Activated T-helper 1 cell treated with Interleukin-2 at 50 U/mL for 16 hours (primary cell): ENCODE measurements at places on chromosomes 6 and 20.

- DNase-seq: peak; percentile 31
These were observed 160.1 kb downstream of the ZMYND8 start for GRCh38 chr20:47196091-47197081.

DNA sequence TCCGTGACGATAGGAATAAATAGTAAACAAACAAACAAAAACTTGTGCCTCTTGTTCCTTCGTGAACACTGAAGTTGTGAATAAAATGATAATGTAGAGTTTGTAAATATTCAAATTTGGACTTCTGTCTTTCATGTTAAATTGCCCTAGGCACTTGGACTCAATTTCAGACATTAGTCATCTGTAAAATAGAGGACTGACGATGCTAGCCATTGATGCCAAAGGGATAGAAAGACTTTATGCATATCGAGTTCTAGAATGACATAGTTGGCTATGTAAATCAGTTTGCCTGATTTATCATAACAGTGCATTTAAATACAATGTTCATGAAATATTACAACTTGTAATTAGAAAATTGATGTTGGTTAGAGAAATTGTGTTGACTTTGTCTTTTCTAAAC lies 45.9 kb upstream of the FLRT3 start:
- DNase-seq: no peak

- no peak for DNase-seq
These were observed 161.0 kb downstream of the ASCC3 start for GRCh38 chr6:100719883-100720682.

GRCh38 chr6:167826896-167827582 lies at the start of gene AFDN:
AFDN (plus strand) TSS chr6:167826911; CDS start chr6:167827133, 222 bp downstream.
- no peak for DNase-seq

DNA sequence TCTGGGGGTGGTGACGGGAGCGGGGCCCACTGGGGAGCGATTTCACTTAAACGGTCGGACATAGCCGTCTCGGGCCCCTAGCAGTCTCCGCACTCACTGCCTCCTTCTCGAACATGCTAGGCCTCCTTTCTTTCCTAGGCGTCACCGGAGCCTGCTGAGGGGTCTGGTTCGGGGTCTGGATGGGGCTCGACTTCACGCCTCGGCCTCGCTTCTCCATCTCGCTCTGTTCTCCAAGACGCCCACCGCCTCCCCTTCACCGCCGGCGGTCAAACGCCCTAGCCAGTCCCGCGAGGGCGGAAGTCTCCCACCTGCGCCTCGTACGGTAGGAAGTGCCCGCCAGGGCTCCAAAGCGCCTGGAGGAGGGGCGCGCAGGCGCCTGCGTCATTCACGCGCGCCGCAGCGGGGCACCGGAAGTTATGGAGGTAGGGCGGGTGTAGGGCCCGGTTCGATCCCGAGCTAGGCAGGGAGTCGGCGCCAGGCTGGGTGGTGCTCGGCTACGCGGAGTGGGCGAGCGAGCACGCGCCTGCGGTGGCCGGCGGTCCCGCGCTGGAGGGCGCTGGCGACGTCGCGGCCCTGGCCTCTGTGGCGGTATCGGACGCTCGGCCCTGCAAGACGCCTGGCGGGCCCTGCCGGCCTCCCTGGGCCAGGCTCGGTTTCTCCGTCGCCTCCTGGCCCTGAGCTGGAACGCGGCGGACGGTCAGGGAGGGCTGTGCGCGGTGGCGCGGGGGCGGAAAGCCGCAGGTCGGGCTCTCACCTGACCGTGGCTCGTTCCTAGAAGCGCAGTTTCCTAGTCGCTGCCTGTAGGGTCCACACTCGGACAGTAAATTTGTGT lies at the start of the genes DYNLT2 and ERMARD:
TSS of gene DYNLT2 (minus strand) at position 331 of the 832 bp plus-strand sequence. CDS start at position 217, 114 bp downstream.
TSS of gene ERMARD (plus strand) at position 381 of the 832 bp plus-strand sequence. CDS start at position 417, 36 bp downstream.
- DNase-seq: peak; percentile 90

DNA sequence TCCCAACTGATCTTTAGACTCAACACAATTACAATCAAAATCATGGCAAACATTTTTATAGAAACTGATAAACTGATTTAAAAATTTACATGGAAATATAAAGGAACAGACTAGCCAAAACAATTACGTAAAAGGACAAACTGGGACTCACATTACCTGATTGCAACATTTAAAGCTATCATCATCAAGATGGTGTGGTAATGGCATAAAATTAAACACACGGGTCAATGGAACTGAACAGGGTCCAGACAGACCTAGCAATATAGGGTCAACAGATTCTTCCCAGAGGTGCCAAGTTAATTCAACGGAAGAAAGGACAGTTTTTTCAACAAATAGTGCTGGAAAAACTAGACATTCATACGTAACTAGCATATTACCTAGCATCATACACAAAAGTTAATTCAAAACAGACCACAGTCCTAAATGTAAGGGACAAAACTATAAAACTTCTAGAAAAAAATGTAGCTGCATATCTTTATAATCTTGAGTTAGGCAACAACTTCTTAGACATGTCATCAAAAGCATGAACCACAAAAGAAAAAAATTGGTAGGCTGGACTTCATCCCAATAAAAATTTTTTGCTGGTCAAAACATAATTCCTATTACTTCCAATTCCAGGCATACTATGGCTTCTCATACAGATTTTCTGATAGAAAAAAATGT lies 147.4 kb upstream of the BEND6 start:
- no peak for DNase-seq

- no peak for DNase-seq
These were observed 97.0 kb downstream of the RAMACL start for GRCh38 chr6:166489301-166490155.

GRCh38 chr6:2508071-2508470 lies 242.7 kb downstream of the MYLK4 start:
- DNase-seq: no peak

DNA sequence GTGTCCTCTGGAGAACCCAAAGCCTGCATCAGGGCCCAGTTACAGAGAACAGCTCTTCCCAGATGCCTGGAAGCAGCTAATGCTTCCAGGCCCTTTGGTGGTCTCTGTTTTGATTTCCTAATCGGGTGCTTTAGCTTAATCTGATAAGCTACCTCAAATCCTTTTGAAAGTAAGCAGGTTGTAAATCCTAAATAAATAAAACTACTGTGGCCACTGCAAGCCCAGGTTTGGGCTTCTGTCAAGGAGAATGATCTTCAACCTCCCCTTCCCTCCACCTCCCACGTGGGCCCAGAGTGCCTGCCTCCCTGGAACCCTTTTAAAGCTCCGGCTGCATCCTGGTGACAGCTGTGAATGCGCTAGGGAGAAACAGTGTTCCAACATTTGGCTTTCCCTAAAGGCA lies 25.2 kb upstream of the FYN start:
- no peak for DNase-seq

- no peak for DNase-seq
These were observed 43.0 kb downstream of the HDDC2 start for GRCh38 chr6:125258651-125259353.

- no peak for DNase-seq
These were observed 346.7 kb downstream of the PAX1 start for GRCh38 chr20:22052025-22052650.

DNA sequence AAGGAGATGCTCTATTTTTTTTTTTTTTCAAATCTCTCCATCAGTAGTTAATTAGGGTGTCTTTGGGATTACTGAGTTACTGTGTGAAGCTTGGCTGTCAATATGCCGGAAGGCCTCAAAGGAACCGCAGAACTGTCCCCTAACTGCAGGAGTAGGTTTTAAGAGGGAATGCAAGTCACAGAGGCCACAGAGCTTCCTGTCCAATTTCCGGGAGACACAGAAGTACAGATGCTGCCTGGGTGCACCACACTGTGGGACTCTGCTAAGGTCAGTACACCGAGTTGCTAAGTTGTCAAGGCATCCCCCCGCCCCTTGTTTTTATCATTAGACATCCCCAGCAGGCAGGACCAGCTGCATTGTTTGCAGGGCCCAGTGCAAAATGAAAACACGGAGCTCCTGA lies 120.2 kb upstream of the RAB32 start:
- DNase-seq: no peak

DNA sequence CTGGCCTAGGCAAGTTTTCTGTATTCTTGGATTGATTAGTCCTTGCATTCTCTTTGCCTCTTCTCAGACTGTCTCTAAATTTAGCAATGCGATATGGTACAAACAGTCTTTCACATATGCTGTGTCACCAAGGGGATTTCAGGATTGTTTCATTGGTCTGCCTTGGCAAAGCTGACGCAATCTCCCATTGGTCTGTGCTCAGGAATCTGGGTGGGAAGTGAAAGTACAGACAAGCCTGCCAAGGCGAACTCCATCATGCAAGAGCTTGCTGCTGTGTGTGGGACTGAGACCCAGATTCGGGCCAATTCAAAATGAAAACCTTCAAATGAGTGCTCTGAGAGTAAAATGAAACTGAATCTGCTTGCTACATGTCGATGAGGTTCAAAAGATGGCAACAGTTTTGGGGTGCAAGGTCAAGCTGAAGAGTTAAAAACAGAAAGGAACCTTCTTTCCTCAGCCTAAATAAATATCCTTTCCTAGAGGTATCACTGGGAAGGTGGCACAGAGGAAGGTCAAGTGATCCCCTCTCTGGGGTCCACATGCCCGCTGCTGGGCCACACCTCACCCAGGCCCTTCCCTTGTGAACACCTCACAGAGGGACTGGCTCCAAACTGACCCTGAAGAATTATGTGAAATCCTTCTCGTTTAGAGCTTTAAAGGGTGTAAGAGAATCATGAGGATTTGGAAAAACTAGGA lies 198.8 kb upstream of the PREP start:
- no peak for DNase-seq

DNA sequence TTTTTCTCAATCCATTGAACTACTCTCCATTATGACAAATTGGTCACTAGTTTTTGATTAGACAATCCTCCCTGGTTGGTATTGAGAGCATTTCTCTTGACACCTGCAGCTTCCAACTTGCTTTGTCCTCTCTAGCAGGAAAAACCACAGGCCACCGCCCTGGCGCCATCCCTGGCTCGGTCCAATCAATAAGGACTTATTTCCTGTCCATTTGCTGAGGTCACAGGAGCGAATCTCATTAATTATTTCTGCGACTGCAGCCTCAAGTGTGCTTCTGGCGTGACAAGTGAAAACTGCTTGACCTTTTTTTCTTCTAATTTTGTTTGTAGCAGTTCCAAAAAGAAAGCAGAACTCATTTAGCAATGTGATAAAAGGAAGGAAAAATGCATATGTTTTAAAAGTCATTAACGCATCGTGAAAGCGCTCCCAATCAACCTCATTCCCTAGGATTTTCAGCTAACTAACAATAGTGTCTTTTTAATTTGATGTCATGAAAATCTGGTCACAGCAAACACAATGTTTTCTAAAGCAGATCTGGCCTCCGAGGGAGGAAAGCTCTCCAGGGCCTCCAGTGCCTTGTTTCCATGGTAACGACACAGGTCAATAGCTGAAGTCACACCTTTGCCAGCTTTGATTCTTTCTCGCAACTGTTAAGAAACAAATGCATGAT lies 39.0 kb upstream of the BEND3 start:
- DNase-seq: no peak

- DNase-seq: no peak
These were observed 66.2 kb downstream of the ARMC2 start for GRCh38 chr6:108914235-108915022.

DNA sequence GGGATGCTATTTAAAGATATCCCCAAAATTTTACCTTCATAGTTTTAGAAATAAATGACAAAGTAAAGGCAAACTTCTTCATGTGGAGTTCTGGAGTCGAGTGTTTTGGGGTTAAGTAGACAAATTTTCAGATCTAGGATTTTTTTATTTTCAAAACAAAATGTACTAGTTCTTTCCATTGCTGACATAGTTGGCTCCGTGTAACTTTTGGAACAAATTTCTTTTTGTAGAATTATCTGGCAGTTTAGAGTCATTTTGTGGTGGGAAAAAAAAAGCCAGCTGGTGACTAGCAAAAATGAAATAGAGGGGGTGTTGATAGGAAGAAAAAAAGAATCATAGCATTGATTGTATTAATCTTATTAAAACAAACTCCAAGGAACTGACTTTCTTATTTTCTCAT lies 131.6 kb upstream of the TCF21 start:
- no peak for DNase-seq

DNA sequence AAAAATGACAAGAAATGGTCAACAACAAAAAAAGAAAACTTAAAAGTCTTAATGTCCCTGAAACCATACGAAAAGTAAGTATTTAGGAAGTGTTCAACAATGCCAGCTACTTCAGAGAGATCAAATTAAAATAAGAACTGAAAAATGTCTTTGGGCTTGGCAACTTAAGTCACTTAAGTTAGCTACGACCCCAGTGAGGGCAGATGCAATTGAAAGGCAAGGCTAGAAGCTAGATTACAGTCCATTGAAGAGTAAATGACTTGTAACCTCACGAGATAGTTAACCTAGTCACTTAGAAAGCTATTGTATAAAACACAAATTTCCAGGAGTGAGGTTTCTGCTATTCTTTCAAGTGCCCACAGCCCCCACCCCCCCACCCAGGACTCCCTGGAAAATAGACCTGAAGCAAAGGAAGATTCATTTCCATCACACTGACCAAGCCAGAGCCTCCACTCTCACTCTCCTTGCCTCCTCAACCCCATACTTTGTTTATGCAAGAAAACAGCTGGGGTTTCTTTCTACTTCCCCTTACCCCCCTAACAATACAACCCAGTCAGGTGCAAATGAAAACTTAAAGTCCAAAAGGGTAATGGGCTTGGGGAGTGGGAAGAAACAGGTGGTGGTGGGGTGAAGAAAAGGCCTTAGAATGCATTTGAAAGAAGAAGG lies 14.6 kb downstream of the RTN4IP1 start:
- DNase-seq: no peak

DNA sequence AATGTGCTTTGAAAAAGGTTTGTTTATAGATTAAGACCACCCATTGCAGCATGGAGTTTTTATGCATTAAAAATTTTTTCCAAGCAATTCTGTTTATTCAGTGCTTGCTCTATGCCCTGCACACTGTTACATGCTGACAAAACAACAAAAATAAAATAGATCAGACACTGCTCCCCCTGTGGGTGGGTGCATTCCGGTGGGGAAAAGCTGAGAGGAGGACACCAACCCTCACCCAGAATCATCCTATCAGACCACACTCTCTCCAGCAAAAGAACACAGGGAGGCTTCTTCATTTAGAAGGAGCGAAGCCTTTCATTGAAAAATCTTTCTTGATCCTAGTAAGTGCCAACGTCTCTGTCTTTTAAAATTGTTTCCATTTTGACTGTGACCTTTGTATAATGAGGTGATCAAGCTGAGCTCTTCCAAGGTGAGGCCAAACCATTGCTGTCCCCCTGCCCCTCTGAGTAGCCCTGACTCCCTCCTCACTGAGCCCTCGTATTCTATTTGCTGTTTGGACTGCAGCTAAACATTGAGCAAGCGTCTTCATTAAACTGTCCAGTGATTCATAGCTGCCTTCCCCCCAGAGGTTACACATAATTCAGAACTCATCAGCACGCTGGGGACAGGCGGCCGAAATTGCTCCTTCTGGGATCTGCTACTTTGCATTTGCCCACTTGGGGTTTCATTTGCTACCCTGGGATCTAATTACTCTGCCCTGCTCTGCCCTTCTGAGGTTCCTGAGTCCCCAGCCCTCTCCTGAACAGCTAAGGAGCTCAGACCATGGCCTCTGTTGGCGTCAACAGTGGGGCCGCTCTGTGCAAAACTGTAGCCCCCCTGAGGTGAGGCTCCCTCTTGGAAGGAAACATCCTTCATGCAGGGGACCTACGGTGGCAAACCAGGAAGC lies 102.4 kb downstream of the F13A1 start:
- no peak for DNase-seq

DNA sequence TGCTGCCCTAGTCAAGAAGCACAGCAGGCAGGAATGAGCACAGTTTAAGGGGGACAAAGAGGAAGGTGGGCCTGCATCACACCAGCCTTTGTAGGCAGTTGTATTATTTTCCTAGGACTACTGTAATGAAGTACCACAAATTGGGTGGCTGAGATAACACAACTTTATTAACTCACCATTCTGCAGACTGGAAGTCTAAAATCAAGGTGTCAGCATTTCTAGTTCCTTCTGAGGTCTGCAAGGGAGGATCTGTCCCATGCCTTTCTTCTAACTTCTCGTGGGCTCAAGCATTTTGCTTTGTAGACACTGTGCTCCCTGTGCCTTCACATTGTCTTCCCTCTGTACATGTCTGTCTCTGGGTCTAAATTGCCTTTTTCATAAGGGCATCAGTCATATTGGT lies 488.5 kb upstream of the JARID2 start:
- DNase-seq: no peak
